ENCODE measurements at places on chromosomes 4 and X. TPM values are rescaled to one million over a fixed set of nuclear protein-coding genes. Genes with fewer than 3 reads are reported as not detected.

Gene CFAP299
- polyA plus RNA-seq = 1.4 TPM

Gene GPC4
- 16.5 TPM for polyA plus RNA-seq

Gene SPANXB1
- polyA plus RNA-seq = not detected

Gene MAGEC2
- polyA plus RNA-seq = not detected

Gene STIM2
- 35.4 TPM for polyA plus RNA-seq

Gene ADGRA3
- polyA plus RNA-seq = 59.2 TPM

Gene AR
- polyA plus RNA-seq = 3.0 TPM

Gene ABCG2
- 6.9 TPM for polyA plus RNA-seq

Gene BRS3
- 0.06 TPM for polyA plus RNA-seq

- DNase-seq = no peak
Observed at GRCh38 chr4:105710678-105711077, 2.1 kb downstream of the GSTCD start.

- no peak for DNase-seq
Observed at GRCh38 chr4:10875144-10875799, 190.7 kb upstream of the CLNK start.

DNA sequence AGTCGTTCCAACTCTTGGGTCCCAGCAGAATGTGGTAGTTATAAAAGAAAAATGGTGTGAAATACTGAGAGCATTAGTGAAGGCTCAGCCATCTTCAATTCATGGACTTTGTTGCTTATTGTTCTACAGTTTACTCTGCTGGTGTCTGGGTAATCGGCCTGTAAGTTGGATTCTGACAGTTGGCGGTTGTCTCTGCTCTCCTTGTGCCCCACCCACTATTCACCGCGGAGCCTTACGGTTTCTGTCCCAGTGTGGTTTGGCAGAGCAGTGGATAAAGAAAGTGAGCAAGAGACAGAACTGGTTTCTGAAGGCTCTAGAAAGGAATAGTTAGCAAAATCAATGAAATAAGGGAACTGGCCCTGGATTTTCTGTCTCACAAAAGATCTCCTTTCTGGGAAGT, 9.1 kb downstream of the LONRF3 start:
- DNase-seq = no peak

DNA sequence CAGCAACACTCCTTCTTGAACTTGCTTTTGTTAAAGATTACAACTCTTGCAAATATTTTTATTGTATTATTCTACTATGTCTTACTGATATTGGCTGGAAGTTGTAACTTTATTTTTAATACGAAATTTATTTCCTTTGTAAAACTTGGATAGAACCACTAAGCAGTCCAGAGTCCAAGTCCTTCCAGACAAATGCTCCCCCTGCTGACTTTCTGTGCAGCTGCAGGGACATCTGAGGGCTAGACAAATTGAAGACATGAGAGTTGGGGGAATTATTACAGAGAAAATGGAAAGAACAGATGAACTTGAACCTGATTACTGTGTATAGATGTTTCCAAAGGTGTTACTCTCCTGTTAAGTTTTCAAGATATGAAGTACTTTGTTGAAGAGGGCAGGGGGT, 238.8 kb downstream of the GRIA3 start:
- DNase-seq = peak; percentile 9

- DNase-seq = no peak
Observed at GRCh38 chrX:151702741-151703340, 7.6 kb downstream of the PRRG3 start.

- DNase-seq = no peak
Observed at GRCh38 chrX:78168065-78168464, 28.6 kb upstream of the TAF9B start.

DNA sequence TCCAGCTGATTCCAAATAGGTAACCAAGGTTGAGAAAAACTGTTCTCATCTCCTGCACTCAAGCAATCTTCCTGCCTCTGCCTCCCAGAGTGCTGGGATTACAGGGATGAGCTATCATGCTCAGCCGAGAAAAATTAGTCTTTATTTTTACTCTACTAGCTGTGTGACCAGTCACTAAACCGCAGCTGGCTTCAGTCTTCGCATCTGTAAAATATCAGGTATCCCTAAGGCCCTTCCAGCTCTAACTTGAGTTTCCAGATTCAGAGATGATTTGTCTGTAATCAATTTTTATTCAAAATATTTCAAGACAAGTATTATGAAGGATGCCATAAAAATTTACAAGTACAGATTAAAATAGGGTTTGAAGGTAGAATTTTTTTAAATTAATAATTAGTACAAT, 3.5 kb downstream of the ADH6 start:
- DNase-seq = no peak

DNA sequence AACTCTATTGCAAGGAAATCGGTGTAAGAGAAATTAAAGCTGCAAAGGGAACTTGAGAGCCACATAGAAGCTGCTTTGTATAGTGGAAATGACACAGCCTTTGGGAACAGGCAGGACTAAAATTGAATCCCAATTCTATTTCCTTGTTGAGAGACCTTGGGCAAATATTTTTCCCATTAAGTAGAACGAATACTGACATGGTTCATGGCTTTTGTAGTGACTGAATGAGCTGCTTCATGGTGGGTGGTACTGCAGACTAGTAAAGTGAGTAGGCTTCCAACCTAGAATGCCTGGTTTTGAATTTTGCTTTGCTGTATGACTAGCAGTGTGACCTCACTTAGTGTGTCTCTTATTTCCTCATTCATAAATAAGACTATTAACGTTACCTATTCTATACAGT, 182.2 kb upstream of the KCNIP4 start:
- no peak for DNase-seq
